Sciatic nerve (tissue), 2 donors: ENCODE measurements at places on chromosomes 6 and 20. TPM values are rescaled to one million over a fixed set of nuclear protein-coding genes. Genes with fewer than 3 reads are reported as not detected.
A peak's percentile ranks its signal among the peaks of the same experiment; 100 is the strongest.

CCN6 gene
- 0.18 TPM for total RNA-seq

DLK2 gene
- total RNA-seq: 0.45 TPM

MYB gene
- 0.22 TPM for total RNA-seq

TNNC2 gene
- 0.89 TPM for total RNA-seq

CD40 gene
- 25.1 TPM for total RNA-seq

GRIK2 gene
- 12.8 TPM for total RNA-seq

HLA-DMB gene
- 46.9 TPM for total RNA-seq

- no peak for DNase-seq
Measured at GRCh38 chr6:157717340-157717748, 105.7 kb upstream of the SNX9 start.

- no peak for DNase-seq
Measured at GRCh38 chr20:17627101-17627955, 54.7 kb downstream of the RRBP1 start.

GRCh38 chr20:1333462-1334369, 4.8 kb upstream of the SDCBP2 start:
- DNase-seq: peak; percentile 37

DNA sequence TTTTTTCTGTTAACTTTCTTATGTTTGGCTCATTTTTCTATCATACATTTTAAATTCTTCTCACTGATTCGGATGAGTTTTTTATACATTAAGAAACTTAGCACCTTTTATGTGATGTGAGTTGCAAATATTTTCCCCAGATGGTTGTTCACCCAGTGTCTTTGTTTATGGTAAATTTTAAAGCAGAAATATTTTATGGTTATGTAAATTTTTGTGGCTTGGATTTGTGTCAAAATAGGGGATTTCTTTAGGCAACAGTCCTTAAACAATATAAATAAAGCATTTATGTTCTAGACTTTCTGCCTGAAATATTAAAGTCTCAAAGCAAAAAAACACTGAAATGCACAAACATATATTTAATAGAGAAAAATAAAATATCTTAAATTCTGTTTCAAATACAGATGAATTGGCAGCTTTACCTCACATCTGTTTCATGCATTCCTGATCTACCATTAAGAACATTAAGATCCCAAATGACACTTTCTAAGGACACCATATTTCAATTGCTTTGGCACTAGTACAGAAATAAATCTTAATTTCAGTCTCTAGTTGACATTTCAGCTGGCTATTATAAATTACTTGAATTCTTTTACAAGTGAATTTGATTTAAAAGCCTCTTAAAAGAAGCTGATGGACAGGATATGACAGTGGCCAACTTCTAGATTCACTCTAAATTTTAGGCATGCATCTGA, 646.6 kb downstream of the HACE1 start:
- DNase-seq: no peak

DNA sequence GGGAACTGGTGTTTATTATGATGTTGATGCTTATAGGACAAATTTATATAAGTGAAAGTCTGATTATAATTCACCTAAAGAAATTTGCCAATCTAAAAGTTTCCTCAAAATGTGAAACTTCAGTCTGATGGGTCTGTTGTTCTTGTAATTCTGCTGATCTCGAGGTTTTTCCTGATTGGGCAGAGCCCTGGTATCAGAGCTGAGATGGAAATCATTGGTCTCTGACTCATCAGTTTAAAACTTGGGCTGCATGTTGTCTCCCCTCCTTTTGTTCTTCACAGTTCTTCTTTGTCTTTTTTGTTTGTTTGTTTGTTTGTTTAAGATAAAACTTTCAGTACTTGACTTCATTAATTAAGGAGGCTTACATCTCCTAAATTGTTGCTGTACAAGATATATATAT, 5.9 kb downstream of the SMAP1 start:
- DNase-seq: no peak

- DNase-seq: no peak
Measured at GRCh38 chr20:61280217-61280980, 28.3 kb downstream of the CDH4 start.

GRCh38 chr6:117907601-117908245, 659 bp downstream of the SLC35F1 start:
- peak; percentile 56 for DNase-seq

DNA sequence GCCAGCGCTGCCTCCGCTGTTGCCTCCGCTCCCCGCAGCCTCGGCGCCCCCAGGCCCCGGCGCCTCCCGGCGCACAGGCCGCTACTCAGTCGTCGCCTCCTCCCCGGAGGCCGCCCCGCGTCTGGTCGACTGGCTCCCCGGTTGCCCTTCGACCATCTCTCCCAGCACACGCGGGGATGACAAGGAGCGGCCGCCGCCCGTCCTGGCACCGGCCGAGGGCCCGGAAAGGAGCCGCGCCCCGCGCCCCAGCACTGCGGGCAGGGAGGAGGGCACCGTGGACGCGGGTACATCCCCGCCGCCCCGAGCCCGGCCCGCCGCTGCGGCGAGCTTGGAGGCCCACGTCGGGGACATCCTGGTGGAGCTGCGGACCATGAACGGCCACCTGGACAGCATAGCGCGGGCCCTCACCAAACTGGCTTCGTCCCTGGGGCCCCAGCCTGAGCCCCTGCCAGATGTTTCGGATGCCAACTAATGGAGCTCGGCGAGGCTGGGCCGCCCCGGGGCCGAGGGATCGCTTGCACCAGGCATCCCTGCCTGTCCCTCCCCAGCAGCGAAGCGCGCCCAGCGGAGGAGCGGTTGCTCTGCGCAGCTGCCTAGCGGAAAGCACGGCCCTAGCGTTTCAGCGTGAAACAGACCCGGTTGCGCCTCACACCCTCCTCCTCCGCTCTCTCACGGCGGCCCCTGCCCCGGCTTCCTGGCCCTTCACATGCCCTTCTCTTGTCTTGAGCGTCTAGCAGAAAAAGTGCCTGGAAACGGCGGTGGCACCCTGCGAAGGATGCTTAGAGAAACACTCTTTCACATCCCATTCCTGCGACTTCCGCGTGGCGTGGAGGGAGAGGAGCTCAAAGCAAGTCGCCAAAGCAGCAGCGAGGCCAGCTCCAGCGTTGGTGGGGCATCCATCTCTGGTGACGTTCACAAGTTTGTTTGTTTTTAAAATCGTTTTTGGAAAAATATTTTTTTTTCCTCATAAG, 285.8 kb upstream of the SUPT3H start:
- DNase-seq: no peak

- no peak for DNase-seq
Measured at GRCh38 chr6:19715167-19715551, 122.0 kb upstream of the ID4 start.

DNA sequence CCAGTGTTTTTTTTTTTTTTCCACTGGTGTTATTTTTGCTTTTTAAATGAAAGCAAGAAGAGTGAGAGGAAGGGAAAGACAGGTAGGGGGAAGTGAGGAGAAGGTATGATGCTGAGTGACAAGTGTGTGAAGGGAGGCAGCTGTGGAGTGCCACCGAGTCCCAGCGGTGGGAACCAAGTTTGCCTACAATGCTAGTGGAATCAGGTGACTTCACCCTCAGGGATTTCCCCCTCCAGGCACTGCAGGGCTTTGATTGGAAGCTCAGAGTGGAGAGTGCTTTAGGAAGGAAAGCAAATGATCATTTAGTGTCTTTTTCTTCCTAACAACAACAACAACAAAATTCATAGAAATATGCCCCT, 120.5 kb upstream of the ENPP5 start:
- DNase-seq: no peak

- DNase-seq: no peak
Measured at GRCh38 chr6:125415913-125416312, 114.1 kb upstream of the HDDC2 start.

DNA sequence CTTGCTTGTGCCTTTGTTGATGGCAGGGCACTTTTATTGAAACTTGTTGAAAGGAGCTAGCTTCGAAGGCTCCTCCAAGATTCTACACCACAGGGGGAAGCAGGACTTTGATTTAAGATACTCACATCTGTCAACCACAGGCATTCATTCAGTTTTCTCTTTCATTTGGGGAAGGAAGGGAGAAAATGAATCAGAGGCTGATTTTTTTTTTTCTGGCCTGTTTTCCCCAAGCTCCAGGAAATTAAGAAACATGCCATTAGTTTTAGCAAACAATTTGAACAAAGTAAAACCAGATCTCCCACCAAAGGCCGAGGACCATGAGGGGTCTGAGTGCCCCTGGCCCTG, 8.7 kb upstream of the APCDD1L start:
- DNase-seq: no peak

- no peak for DNase-seq
Measured at GRCh38 chr6:122673343-122673961, 63.2 kb downstream of the PKIB start.

DNA sequence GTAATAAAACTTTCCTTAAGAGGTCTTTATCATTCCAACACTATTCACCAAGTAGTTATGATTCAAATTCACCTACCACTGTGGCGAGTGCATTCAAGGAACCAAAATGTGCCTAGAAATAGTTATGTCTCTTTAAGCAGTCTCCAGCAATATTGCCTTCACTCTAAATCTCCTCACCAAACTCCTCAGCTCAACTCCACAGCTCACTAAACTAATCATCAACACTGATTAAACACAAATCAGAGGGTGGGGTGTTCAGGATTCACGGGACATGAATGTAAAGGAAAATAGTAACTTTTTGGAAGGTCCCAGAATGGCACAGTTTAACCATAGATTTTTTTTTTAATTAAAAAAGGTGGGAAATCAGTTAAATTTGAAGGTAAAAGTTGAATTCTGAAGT, 70.5 kb upstream of the THEMIS start:
- DNase-seq: no peak

DNA sequence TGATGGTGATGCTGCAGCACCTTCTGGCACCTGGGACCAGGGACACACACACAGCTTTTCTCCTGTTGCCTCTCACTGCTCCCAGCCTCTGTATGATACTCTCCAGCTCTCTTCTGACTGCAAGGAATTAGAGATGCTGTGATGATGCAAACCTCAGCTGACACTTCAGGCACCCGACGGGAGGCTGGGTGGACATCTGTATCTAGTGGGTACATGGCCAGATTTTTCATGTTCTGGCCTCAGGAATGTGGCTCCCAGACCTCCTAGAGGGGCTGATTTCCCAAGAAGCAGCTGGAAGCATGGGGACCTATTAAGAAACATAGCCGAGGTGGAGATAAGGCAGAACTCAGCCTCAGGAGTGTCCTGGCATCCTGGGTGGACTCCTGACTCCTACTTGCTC, 6.8 kb upstream of the EPB41L1 start:
- no peak for DNase-seq

DNA sequence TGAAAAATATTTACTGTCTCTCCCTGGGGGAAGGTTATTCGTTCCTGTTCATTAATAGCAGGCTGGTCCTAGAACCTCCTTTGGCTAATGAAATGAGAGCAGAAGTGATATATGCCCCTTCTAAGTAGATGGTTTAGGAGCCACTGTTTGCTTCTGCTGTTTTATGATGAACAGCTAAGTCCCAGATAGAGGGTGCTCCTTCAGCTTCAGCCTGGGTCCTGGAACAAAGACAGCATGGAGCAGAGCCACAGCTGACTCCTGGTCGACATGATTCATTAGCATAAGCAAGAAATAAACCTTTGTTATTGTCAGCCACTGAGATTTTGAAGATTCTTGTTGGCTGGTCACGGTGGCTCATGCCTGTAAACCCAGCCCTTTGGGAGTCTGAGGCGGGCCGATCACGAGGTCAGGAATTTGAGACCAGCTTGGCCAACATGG, 47.8 kb upstream of the ARMC2 start:
- no peak for DNase-seq

DNA sequence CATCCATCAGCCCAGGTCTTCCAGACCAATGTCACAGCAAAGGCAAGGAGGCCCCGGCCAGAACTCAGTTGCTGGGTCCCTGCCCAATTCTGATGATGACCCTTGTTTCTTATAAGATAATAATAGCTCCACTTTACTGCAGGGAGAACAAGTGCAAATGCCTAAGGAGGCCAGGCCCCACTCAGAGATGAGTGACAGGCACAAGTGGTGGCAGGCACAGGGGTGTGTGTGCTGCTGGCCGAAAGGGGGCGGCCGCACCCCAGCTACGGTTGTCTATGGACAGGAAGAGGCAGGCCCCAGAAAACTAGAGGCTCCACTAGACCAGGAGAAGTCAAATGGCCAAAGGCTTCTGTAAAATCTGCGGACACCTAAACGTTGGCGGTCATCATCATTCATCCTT, 28.6 kb downstream of the GNAS-AS1 start:
- DNase-seq: no peak
